IPS-NIHi11 (cell line): ENCODE measurements at places on chromosomes 3 and 15.

GRCh38 chr3:108118038-108118768 lies 27.4 kb upstream of the CD47 start:
- no peak for DNase-seq

GRCh38 chr3:125306620-125307019 lies 68.5 kb downstream of the ZNF148 start:
- DNase-seq: no peak

- DNase-seq: peak; percentile 65
Measured at GRCh38 chr15:56052395-56053045, 59.1 kb upstream of the NEDD4 start.

- DNase-seq: no peak
Measured at GRCh38 chr3:27221264-27221932, 147.8 kb downstream of the NEK10 start.

DNA sequence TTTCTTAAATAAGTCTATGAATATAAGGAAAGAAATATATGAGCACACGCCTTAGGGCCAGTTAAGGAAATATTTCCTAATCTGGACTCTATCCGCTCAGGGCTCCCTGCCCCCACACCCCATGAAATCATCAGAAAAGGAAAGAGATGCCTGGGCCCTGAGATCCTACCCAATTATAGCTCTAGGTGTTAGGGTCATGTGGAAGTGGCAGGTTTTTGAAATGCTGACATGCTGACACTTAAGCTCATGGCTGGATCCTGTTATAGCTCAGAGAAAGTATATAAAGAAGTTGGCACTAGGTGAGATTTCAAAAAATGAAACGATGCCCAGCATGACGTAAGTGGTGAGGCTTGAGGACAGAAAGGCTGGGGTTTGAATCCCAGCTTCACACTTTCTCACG lies 43.5 kb upstream of the AKAP13 start:
- no peak for DNase-seq

DNA sequence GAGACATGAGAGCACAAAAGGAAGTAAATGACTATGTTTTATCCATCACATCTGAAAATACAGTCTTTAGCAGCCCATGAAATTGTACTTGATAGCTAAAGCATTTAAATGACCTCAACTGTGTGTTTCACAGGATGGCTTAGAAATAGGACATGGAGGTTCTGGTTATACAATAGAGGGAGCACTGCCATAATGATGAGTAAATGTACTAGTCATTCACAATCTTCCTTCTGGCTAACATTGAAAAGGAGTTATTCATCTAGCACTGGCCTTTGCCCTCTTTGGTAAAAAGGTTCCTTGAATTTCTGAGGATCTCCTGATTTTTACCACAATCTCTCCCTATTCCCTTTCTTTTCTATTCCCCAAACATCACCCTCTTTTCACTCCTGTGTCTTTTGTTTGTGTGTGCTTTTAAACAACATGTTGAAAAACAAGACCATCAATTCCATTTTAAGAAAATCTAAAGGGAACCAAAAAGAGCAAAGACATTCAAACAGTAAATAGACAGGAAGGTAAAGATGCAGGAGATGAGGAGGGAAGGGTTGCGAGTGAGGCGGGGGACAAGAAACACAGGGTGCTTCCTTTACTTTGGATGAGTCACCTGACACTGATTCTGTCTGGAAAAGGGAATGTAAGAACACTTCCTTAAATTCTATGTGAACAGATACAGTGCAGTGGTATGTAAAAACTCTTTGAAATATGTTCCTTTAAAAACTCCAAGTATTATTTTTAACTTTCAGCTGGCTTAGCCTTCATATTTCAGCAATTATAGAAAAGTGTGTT lies 619.0 kb downstream of the MECOM start:
- DNase-seq: no peak

DNA sequence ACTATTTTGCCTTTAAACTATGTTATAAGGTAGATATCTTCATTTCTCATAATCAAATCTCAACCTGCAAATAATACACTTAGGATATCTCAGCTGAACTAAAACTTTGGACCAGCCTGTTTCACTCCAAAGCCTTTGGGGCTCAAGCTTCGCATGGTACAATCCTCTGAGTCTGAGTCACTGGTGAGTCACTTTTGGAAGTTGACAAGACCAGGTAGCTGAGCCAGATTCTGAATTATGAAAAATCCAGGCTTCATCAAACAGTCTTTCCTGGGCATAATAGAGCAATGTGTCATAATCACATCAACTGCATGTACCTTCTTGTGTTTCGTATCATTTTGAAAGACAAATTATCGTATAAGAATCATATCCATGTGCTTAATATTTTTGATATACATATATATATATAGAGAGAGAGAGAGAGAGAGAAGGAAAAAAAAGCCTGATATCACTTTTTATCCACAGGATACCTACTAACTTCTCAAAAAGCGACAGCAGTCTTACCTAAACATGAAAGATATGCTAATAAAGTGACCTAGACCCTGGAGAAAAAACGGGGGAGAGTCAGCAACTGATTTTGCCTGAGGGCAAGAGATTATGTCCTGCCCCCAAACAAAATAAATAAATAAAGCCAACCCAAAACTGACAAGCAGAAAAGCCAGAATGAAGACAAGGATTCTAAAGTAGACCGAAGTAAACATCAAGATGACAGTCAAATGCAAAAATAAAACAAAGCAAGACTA lies 263.9 kb upstream of the TGFBR2 start:
- DNase-seq: no peak

DNA sequence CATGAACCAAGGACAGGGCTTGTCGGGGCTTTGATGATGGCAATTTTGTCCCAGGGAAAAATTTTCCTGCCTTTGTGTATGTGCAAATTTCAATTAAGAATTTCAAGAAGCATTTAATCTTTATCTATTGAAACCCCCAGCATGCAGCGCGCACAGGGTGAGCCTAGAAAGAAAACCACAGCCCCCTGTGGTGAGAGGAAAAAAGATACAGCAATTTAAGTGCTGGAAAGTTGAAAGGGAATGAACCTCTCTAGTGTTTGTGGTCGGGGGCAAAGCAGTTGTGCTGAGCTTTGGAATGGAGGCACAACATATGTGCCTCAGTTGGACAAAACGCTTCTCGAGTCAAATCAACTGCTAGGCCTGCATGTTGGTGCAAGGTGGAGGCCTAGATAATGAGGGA lies 111.8 kb upstream of the C15orf61 start:
- no peak for DNase-seq

DNA sequence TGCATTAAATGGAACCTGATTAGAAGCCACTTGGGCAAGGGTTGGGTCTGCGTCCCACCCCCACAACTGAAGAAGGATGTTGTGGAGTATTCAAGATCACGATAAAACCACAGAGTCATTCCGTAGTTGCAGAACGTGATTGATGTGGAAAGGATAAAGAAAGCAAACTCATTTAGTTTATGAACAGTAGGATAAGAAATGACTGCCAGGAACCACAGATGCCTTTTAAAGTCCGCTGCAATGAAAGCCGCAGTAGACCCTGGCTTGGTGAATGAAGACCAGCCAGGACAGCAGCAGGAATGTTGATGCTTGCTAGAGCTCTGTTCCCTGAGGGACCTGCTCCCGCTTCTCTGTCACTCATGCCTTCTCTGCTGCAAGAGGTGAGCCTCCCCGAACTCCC lies 111.5 kb downstream of the GABRG3 start:
- no peak for DNase-seq

DNA sequence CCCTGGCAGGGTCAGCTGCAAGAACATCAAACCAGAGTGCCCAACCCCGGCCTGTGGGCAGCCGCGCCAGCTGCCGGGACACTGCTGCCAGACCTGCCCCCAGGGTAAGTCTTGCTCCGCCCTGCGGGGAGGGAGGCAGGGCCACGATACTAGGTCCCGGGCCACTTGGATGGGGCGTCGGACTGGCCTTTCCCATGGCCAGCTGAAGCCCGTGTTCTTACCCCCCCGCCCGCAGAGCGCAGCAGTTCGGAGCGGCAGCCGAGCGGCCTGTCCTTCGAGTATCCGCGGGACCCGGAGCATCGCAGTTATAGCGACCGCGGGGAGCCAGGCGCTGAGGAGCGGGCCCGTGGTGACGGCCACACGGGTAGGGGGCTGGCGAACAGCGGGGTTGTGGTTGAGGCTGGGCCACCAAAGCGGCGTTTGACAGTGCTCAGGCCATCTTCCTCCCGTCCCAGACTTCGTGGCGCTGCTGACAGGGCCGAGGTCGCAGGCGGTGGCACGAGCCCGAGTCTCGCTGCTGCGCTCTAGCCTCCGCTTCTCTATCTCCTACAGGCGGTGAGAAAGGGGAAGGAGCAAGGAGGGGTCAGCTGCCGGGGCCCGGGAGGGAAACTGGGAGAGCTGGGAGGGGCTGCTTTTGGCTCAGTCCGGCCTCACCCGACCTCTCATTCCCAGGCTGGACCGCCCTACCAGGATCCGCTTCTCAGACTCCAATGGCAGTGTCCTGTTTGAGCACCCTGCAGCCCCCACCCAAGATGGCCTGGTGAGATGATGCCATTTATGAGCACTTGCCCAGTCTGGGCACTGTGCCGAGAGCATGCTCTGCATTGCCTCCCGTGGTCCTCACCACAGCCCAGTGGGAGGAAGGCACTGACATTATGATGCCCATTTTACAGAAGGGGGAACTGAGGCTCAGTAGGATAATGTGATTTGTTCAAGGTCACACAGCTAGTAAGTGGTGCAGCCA lies 1.7 kb downstream of the CHRD start:
- DNase-seq: peak; percentile 70

DNA sequence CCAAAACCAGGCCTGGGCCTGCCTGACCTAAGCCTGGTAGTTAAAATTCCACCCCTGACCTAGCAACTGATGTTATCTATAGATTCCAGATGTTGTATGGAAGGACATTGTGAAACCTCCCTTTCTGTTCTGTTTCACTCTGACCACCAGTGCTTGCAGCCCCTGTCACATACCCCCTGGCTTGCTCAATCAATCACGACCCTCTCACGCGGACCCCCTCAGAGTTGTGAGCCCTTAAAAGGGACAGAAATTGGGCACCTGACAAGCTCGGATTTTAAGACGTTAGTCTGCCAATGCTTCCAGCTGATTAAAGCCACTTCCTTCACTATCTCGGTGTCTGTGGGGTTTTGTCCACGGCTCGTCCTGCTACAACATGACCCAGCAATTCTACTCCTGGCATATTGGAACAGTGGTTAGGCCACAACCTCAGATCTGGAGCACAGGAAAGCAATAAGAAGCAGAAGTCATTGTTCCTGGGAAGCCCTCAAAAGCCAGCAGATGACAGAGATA lies 36.7 kb upstream of the LHFPL4 start:
- DNase-seq: no peak

DNA sequence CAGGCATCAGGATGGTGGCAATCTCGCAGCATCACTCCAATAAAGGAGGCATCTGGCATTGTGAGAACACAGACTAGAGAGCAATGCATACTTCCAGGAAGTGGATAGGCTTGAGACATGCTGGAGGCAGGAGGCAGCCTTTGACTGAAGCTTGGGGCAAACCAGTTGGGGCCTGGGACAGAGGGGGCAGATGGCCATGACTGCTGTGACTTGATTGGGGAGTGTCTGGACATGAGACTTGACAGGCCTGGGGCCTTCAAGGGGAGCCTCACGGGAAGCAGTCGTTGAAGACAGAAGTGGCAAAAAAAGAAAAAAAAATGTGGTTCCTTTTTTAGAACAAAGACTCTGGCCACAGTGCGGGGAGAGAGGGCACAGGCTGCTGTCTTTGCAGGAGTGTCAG lies 44.7 kb upstream of the CHRNA7 start:
- DNase-seq: no peak

GRCh38 chr15:64847876-64848716 lies 6.4 kb downstream of the PLEKHO2 start:
- no peak for DNase-seq

DNA sequence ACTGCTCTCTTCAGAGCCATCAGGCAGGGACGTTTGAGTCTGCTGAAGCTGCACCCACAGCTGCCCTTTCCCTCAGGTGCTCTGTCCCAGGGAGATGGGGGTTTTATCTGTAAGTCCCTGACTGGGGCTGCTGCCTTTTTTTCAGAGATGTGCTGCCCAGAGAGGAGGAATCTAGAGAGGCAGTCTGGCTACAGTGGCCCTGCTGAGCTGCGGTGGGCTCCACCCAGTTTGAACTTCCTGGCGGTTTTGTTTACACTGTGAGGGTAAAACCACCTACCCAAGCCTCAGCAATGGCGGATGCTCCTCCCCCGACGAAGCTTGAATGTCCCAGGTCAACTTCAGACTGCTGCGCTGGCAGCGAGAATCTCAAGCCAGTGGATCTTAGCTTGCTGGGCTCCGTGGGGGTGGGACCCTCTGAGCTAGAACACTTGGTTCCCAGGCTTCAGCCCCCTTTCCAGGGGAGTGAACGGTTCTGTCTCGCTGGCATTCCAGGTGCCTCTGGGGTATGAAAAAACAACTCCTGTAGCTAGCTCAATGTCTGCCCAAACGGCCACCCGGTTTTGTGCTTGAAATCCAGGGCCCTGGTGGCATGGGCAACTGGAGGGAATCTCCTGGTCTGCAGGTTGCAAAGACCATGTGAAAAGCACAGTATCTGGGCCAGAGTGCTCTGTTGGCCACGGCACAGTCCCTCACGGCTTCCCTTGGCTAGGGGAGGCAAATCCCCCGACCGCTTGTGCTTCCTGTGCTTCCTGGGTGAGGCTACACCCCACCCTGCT lies 21.1 kb upstream of the ST6GAL1 start:
- no peak for DNase-seq

GRCh38 chr3:185052631-185053030 lies 100.2 kb downstream of the C3orf70 start:
- DNase-seq: no peak

- DNase-seq: peak; percentile 78
Measured at GRCh38 chr3:171614318-171614921, 154.2 kb upstream of the TNIK start.

DNA sequence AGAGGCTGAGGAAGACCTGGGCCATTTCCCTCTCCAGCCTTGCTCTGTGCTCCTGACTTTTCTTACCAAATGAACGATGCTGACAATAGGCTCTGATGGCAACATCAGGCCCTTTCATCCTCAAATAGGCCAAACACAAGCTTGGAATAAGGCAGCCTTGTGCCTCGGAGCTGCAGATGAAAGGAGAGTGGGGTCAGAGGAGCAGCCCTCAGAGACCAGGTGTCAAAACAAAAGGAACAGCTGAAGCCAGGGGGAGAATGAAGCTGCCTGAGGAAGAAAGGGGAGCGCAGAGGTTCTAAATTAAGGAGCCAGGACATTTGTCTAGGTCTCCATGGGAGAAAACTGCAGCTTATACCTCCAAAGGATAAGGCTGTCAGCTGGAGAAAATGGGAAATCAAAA lies 5.1 kb downstream of the BFSP2 start:
- DNase-seq: no peak
